Amygdala (tissue), 56 donors: ENCODE measurements at places on chromosomes 1 and 21.
A peak's percentile ranks its signal among the peaks of the same experiment; 100 is the strongest.

DNA sequence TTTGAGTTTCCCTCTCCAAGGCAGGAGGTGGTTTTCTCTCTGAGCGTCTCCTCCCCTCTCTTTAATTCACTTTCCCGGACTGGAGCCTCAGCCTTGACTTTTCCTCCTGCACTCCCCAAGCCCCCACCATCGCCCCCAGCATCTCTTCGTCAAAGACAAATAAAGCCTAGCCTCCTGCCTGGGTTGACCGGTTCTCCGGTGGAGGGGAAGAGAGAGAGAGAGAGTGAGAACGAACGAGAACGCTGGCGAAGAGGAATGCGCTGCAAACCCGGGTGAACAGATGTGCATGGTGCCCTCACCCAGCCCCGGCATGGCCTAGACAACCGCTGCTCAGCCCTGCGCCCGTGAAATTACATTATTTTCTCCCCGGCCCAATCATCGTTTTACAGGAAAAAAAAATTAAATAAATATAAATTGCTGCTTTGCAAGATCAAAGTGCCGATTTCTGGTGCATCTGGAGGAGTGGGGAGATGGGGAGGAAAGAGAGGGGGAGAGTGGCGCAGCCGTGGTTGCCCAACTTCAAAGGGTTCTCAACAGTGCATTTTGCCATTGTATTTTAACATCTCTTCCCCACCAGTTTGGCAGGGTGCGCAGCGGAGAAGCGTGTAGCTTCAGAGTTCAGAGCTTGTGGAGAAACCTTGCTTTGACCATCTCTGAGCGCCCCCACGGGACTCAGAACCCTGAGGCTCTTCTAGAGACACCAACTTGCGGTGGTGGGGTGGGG lies 11.4 kb upstream of the TBX15 start:
- DNase-seq = no peak

- no peak for DNase-seq
Measured at GRCh38 chr21:35578347-35578782, 482.0 kb downstream of the SETD4 start.

DNA sequence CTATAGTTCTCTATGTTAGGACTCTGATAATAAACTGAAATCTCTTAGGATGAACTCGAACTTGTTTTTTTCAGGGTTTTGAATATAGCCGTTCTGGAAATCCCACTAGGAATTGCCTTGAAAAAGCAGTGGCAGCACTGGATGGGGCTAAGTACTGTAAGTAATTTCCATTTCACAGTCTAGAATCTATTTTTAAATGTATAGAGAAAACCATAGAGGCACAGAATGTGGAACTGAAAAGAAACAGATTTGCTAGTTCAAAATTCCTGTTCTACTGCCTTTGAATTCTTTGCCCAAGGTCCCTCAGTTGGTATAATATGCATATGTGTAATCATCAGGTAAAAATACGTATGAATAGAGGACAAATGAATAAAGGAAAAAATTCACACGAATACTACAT lies 4.8 kb downstream of the CTH start:
- no peak for DNase-seq

DNA sequence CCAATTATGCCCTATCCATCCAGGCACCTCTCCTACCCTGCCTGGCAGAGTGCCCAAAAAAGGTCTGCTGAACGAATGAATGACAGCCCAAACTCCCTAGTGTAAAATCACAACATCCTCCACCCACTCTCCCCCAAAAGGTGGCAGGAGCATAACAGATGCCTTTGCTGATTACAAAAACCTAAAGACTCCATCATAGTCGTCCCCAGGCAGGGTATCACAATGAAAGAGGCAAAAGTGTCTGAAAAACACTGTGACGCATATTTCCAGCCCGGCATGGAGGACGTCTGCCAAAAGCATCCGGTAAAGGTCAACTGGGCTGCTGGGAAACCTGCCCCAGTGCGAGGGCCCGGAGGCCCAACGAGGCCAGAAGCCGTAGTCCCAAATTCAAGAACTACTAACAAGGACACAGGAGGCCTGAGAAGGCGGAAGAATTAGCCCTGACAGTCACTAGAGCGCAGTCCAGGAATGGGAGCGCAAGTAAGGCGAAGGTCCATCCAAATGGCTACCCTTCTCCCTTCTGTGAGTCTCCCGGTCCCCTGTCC lies 576 bp downstream of the SMIM12 start:
- DNase-seq = no peak

GRCh38 chr21:16821588-16821987 lies 691.3 kb upstream of the CXADR start:
- no peak for DNase-seq

DNA sequence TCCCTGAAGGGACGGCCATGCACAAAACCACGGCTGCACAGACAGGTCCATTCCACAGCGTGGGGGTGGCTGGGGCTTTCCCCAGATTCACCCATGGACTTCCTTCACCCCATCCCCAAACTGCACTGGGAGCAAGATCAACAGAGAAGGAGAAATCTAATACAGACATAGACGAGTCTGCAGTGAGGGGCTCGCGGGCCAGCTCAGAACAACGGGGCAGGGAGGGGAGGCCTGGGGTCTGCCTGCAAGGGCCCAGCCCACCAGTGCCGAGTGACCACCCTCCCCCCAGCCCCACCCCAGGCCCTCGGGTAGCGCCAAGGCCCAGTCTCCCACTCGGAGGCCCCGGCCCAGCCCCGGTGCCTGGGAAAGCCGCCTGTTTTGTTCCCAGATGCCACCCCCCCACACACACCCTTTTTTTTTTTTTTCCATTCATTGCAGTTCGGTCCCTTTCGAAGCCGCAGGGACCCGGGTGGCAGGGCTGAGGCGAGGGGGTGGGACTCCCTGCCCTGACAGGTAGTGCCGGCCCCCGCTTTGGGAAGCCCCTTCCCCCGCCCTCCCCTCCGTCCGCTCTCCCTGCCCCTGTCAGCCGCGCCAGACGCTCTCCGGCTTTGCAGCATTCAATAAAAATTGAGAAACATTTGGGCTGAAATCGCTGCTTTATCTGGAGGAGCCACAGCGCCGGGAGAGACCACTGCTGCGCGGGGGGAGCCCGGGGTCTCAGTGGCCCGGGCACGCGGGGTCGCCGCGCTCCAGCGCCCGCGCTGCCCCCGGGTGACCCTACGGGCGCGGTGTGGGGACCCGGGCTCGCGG lies 543 bp upstream of the EPHB2 start:
- peak; percentile 60 for DNase-seq

GRCh38 chr21:28337315-28337714 lies 655.4 kb downstream of the LTN1 start:
- DNase-seq = no peak

- no peak for DNase-seq
Measured at GRCh38 chr1:214050513-214051401, 63.0 kb downstream of the PROX1 start.
